ENCODE measurements at places on chromosomes 16 and 17. TPM values are rescaled to one million over a fixed set of nuclear protein-coding genes. Genes with fewer than 3 reads are reported as not detected.
A peak's percentile ranks its signal among the peaks of the same experiment; 100 is the strongest.

DNA sequence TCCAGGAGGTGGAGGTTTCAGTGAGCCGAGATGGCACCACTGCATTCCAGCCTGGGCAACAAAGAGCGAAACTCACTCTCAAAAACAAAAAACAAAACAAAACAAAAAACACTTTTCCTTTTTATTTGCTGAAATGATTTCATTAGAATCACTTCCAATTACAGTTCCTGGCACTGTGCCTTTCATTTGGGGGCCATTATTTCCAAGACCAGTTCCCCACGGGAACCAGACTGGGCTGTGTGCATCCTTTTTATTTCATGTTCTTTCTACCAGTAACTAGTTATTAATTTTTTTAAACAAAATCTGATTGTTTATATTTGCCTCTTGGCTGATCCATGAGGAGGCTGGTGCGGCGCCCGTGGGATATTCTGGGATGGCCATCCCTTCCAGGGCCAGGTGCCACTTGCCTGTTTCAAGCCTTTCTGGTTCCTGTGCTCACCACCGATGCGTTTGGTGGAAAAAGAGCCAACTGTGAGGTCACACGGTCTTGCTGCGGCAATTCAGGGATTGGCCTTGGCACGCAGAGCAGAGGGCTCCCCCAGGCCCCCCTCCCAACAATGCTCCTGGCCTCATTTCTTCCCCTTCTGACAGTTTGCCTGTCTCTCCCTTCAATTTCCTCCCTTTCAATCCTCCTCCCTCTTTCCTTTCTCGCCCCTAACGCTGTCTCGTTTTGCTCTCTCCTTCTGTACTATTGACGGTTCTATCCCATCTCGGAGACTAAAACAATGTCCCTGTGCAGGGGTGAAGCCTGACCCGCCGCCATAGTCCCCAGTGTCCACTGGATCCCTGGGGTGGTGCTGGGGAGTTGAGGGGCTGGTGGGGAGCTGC is 13.4 kb downstream of the UBALD1 start:
- H3K36me3 ChIP-seq = no peaks in the 10 kb centered on the region
- DNase-seq = no peak
- H3K4me3 ChIP-seq = no peak overlapping the region
- H3K27ac ChIP-seq = no peak overlapping the region
- no peaks in the 10 kb centered on the region for H3K27me3 ChIP-seq

DNA sequence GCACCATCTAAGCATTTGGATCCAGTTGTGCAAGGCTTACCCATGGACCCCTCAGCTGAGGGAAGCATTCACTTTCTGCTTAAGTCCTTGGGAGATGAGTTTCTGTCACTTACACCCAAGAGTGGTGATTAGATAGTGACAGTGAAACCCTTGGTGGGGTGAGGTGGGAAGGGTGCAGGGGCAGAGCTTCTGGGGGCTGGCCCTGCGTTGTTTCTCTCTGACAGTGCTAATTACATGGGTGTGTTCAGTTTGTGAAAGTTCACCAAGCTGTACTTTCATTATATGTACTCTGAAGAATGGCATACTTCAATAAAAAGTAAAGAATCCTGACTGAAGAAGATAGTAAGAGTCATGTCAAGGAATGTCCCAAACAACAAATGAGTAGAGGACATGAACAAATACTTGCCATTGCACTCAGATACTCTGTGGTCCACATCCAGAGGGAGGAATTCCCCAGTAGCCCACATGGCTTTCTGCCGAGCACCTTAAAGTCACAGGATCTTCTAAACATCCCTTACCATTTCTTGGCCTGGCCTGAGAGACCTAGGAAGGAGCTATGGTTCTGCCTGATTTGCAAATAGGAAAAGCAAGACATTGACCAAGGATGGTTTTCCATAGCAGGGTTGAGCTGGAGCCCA is 8.4 kb downstream of the CHST6 start:
- H3K4me1 ChIP-seq = no peaks in the 10 kb centered on the region
- no peak overlapping the region for H3K27ac ChIP-seq
- no peaks in the 10 kb centered on the region for H3K27me3 ChIP-seq
- no peak overlapping the region for H3K4me3 ChIP-seq
- no peaks in the 10 kb centered on the region for H3K36me3 ChIP-seq

GRCh38 chr17:75365009-75365930 is 40.2 kb downstream of the GRB2 start:
- H3K4me3 ChIP-seq = no peak overlapping the region
- peak overlapping the region; percentile 53 for H3K27ac ChIP-seq
- no peak for DNase-seq

GRCh38 chr16:15682105-15682570 is 32.1 kb downstream of the NDE1 start:
- peaks cover 6% of the 10 kb centered on the region for H3K4me1 ChIP-seq
- H3K27ac ChIP-seq = peak overlapping the region; percentile 76
- H3K4me3 ChIP-seq = no peak overlapping the region
- peaks cover 90% of the 10 kb centered on the region for H3K36me3 ChIP-seq
- H3K27me3 ChIP-seq = no peaks in the 10 kb centered on the region

DNA sequence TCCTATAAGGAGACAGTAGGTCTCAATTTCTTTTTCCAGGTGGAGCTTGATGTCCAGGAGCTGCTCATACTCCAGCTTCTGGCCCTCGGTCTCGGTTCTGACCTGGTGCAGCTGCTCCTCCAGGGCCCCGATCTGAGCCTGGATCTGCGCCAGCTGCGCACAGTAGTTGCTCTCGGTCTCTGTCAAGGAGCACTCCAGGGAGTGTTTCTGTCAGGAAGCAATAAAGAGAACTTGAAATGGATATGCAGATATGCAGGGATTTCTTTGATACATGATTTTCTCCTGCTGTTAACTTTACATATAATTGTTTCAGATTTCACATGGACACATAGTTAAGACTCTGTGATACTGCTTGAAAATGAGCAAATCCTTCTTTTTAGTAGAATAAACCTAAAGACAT is 4.7 kb downstream of the KRT25 start:
- DNase-seq = no peak
- no peak overlapping the region for H3K27ac ChIP-seq
- no peaks in the 10 kb centered on the region for H3K36me3 ChIP-seq
- H3K4me3 ChIP-seq = no peak overlapping the region
- no peaks in the 10 kb centered on the region for H3K4me1 ChIP-seq
- peaks cover 6% of the 10 kb centered on the region for H3K27me3 ChIP-seq

GRCh38 chr16:10178080-10178479 is 4.1 kb downstream of the GRIN2A start:
- H3K27me3 ChIP-seq = peaks cover 34% of the 10 kb centered on the region
- no peak overlapping the region for H3K4me3 ChIP-seq
- no peak overlapping the region for H3K27ac ChIP-seq
- H3K4me1 ChIP-seq = no peaks in the 10 kb centered on the region
- H3K36me3 ChIP-seq = no peaks in the 10 kb centered on the region

DNA sequence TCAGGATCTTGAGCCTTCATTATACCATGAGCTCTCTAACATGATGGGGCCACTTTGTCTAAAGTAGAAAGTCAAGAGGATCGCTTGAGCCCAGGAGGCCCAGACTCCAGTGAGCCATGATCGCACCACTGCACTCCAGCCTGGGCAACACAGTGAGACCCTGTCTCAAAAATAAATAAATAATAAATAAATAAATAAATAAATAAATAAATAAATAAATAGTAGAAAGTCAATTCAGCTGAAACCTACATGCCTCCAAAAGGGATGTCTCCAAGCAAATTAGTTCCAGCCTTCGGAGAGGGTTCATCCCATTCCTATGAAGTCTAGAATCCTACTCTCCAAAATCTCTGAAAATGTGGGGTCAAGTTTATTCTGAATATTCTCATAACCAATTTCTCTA is 26.0 kb downstream of the C17orf67 start:
- H3K4me3 ChIP-seq = no peak overlapping the region
- H3K4me1 ChIP-seq = no peaks in the 10 kb centered on the region
- H3K27ac ChIP-seq = no peak overlapping the region
- no peak for DNase-seq

DNA sequence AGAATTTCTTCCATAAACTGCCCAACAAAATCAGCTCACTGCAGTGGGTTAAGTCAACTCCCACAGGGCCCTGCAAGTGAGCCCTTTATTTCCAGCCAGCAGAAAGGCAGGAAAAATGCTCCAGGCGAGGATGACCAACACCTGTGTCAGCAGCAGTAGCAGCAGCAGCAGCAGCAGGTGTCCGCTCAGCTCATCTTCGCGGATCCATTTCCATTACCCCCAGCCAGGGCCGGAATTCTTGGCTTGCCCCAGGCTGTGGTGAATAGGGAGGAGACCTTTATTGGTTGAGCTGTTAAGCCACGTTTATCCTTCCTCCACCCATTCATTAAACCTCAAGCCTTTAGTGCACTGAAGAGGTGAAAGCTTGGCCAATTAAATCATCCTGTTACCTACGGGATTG is 46.2 kb downstream of the MARCHF10 start:
- H3K4me3 ChIP-seq = no peak overlapping the region
- H3K36me3 ChIP-seq = no peaks in the 10 kb centered on the region
- H3K27ac ChIP-seq = no peak overlapping the region
- DNase-seq = no peak

- H3K36me3 ChIP-seq = no peaks in the 10 kb centered on the region
- H3K27me3 ChIP-seq = peaks cover 20% of the 10 kb centered on the region
- H3K4me3 ChIP-seq = no peak overlapping the region
- DNase-seq = no peak
These were observed 8.8 kb upstream of the ZNF263 start for GRCh38 chr16:3274490-3274889.

GRCh38 chr17:19978209-19978802 is 678 bp upstream of the AKAP10 start:
- H3K27me3 ChIP-seq = no peaks in the 10 kb centered on the region
- DNase-seq = peak; percentile 78
- H3K36me3 ChIP-seq = no peaks in the 10 kb centered on the region
- H3K4me3 ChIP-seq = peak overlapping the region; percentile 86
- peaks cover 67% of the 10 kb centered on the region for H3K4me1 ChIP-seq
- peak overlapping the region; percentile 95 for H3K27ac ChIP-seq

- H3K36me3 ChIP-seq = peaks cover 93% of the 10 kb centered on the region
- H3K4me3 ChIP-seq = no peak overlapping the region
- DNase-seq = peak; percentile 14
These were observed 22.0 kb upstream of the PHLPP2 start for GRCh38 chr16:71746442-71747046.

GRCh38 chr17:61479493-61480413 is 27.5 kb downstream of the TBX4 start:
- H3K36me3 ChIP-seq = no peaks in the 10 kb centered on the region
- no peak for DNase-seq
- no peak overlapping the region for H3K4me3 ChIP-seq
- no peak overlapping the region for H3K27ac ChIP-seq

- H3K27ac ChIP-seq = no peak overlapping the region
- peak; percentile 42 for DNase-seq
- H3K27me3 ChIP-seq = no peaks in the 10 kb centered on the region
- H3K4me1 ChIP-seq = no peaks in the 10 kb centered on the region
- H3K36me3 ChIP-seq = peaks cover 22% of the 10 kb centered on the region
These were observed 28.7 kb downstream of the MPG start for GRCh38 chr16:106623-107324.

- H3K27ac ChIP-seq = no peak overlapping the region
- H3K27me3 ChIP-seq = no peaks in the 10 kb centered on the region
- peak; percentile 84 for DNase-seq
These were observed 4.8 kb upstream of the ARL4D start for GRCh38 chr17:43393944-43394482.

DNA sequence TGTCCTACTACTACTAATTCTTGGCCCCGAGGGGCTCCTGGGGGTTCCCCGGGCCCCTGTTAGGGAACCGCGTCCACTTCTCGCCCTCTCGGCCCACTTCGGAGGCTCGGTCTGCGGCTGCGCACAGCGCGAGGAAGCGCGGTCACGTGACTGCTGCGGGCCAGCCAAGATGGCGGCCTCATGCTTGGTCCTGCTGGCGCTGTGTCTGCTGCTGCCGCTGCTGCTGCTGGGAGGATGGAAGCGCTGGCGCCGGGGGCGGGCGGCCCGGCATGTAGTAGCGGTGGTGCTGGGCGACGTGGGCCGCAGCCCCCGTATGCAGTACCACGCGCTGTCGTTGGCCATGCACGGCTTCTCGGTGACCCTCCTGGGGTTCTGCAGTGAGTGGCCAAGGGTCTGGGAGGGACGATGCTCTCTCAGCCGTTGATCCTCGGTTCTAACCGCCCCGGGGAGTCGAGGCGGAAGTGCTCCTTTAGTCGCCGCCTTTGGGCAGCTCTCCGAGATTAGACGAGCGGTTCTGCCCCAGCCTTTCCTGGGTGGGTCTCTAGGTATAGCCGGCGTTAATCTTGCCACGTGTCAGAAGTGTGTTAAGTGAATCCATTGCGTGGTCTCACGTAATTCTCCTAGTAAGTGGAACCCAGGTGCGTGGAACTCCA is at the start of gene ALG1:
TSS of gene ALG1 (plus strand) at position 163 of the 653 bp plus-strand sequence. CDS start at position 170, 7 bp downstream.
- H3K36me3 ChIP-seq = peaks cover 27% of the 10 kb centered on the region
- peaks cover 20% of the 10 kb centered on the region for H3K4me1 ChIP-seq
- H3K4me3 ChIP-seq = peak within 1 kb of the TSS; percentile 67

GRCh38 chr17:1574697-1575471 is 12.3 kb upstream of the PITPNA start:
- no peaks in the 10 kb centered on the region for H3K27me3 ChIP-seq
- peak overlapping the region; percentile 94 for H3K27ac ChIP-seq
- H3K4me3 ChIP-seq = peak overlapping the region; percentile 57
- H3K4me1 ChIP-seq = peaks cover 69% of the 10 kb centered on the region

DNA sequence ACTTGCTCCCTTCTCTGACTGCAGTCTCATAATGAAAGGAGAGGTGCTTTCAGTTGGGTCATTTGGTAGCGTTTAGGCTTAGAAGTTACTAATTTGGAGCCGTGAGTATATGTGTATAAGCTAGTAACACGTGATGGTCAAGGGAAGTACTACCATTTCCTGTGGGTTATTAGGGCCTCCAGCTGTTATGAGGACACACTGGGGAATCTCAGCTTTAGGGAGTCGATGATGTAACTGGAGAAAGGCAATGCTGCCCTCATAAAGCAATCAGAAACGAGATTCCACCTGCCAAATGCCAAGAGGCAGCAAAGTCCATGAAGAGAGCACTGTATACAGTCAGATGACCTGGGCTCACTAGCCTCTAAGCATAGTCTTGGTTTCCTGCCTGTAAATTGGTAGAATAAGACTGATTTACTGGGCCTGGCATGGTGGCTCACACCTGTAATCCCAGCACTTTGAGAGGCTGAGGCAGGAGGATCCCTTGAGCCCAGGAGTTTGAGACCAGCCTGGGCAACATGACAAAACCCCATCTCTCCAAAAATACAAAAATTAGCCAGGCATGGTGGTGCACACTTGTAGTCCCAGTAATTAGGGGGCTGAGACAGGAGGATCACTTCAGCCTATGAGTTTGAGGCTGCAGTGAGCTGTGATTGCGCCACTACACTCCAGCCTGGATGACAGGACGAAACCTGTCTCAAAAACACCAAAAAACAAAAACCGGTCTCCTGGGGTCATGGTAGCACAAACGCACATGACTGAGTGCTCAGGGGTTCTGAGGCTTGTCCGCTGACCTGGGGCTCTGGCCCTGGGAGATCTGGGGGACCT is 53.0 kb downstream of the SF3B3 start:
- peak; percentile 41 for DNase-seq
- peak overlapping the region; percentile 37 for H3K27ac ChIP-seq

HAP1 gene
- polyA plus RNA-seq = not detected

SLC12A3 gene
- polyA plus RNA-seq = 0.03 TPM

EPX gene
- not detected for polyA plus RNA-seq

ATF7IP2 gene
- polyA plus RNA-seq = 8.7 TPM

PPY gene
- not detected for polyA plus RNA-seq

FNDC8 gene
- not detected for polyA plus RNA-seq

IL17C gene
- not detected for polyA plus RNA-seq

CFAP97D1 gene
- polyA plus RNA-seq = not detected

Data from CD14-positive monocyte (primary cell).